ENCODE measurements at places on chromosomes 1 and 21.
A peak's percentile ranks its signal among the peaks of the same experiment; 100 is the strongest.

- peak; percentile 35 for DNase-seq
Measured at GRCh38 chr1:179953974-179954492, 577 bp upstream of the CEP350 start.

- DNase-seq = no peak
Measured at GRCh38 chr1:158814970-158815369, 16.2 kb upstream of the MNDA start.

DNA sequence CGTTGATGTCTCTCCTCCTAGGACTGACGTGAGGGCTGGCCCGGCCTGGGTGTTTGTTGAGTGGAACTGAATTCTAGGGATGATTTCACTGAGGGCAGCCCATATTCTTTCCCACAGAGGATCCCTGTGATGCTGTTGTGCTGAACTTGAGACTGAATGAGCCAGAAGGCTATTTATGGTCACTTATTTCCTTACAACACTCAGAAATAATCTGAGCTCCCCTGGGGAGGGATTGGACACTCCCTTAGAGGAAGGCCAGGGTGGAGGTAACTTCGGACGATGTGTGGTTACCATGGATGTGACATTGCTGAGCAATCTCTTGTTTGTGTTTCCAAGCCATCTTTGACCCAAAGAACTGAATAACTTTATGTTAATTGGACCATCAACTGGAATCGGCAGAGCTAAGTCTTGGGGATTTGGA is 5.1 kb upstream of the TMCO4 start:
- DNase-seq = no peak

- DNase-seq = no peak
Measured at GRCh38 chr21:35609263-35609662, 451.1 kb downstream of the SETD4 start.

- no peak for DNase-seq
Measured at GRCh38 chr1:36098650-36099365, 10.1 kb downstream of the ADPRS start.

DNA sequence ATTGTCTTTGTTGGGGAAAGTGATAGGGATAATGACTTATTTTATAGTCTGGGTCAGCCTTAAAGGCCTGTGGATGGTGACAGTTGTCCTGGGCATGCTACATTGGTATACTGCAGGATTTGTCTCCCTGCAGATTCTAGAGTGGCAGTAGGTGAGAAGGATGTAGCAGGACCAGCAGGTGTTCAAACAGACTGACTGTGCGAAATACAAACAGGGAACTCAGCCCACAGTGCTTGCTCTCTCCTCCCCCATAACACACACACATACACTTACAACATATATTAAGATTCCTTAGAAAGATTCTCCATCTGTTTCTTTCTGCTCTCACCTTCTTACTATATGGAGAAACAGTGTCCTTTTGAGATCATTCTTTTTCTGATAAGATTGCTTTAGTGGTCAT is 6.9 kb downstream of the PDE4B start:
- DNase-seq = no peak

GRCh38 chr1:18384471-18384870 is 96.3 kb upstream of the KLHDC7A start:
- DNase-seq = no peak

- DNase-seq = peak; percentile 53
Measured at GRCh38 chr1:24981631-24982005, 51.5 kb upstream of the RUNX3 start.

GRCh38 chr1:80731241-80731894 is 1069.4 kb upstream of the ADGRL2 start:
- no peak for DNase-seq

DNA sequence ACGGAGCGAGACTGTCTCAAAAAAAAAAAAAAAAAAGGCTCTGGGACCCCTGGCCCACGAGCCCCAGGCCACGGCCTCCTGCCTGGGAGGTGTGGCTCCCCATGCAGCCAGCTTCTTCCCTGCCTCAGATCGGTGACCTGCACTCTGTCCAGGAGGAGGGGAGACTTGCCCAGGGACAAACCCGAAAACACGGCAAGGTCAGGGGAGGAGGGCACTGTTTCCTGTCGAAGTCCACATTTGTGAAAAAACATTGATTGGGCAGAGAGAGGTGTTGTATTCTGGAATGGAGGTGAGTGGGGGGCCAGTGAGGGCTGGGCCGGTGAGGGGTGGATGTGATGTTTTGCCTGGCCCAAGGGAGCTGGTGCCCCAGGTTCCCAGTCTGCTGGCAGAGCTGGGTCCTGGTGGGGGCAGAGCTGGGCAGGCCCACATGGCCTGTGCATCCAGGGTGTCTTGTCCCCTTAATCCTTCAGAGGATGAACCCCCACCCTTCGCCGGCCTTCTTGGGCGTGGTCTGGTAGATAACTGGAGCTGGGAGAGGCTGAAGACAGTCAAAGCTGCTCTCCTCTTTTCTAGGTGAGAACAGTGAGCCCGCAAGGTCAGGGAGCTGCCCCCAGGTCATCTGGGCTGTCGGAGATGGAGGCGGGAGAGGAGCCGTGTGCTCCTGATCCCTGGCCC is 12.4 kb upstream of the FAAP20 start:
- no peak for DNase-seq

- DNase-seq = no peak
Measured at GRCh38 chr1:32759997-32760623, 57.0 kb downstream of the YARS1 start.

DNA sequence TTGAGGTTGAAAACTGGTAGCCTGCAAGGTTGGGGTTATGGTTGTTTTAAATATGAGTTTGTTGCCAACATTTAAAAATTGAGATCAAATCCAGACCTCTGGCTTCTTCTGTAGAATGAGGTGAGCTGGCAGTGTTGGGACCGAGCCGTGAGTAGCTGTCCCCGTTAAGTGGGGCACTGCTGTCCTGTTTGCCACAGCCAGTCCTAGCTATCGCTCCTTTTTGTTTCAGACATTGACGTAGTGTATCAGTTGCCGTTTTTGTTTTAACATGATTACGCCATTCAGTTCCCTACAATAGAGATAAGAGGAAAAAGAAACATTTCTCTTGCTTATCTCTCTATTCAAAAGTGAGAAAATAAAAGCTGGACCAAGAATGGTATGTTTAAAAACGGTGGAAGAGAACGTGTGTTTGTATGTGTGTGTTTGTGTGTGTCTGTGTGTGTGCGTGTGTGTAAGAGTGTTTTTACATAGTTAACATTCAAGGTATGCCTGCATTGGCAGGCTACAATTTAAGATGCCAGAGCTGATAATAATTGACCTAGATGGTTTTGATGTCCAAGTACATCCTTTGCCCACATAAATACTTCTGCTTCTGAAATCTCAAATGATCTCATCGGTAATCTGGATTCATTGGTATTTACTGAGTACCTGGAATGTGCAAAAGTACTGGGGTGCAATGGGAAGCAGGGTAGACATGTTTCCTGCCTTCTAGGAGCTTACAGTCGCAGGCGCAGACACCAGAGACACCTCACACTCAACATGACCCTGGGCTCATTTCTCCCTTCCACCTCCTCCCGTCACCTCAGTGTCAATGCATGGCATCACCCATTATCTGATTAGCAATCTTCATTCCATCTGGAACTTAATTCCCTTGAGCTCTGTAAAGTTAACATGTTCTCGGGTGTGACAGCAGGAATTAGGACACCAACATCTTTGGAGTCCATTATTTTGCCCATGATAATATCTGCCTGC is 65.8 kb downstream of the HUNK start:
- no peak for DNase-seq

GRCh38 chr1:88773540-88774150 is 89.6 kb downstream of the PKN2 start:
- DNase-seq = no peak

- DNase-seq = no peak
Measured at GRCh38 chr1:1398677-1399186, 403 bp downstream of the CCNL2 start.

GRCh38 chr1:116753312-116753711 is 918 bp upstream of the CD2 start:
- no peak for DNase-seq

DNA sequence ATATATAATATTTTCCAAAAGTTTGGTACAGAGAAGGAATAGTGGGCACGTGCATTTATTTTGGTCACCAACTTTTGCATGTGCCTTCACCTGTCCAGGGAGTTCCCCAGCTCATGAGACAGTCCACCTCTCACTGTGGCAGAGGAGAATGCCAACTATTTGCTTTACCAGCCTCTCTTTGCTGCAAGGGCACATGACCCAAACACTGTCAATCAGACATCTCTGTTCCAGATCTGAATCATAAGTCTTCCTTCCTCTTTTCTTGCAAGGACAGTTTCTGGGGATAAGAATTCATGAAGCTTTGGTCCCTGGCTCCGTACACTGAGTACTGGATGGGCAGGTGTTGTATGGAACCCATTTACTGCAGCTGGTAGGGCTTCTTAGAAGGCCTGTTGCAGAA is 38.6 kb downstream of the C1orf87 start:
- no peak for DNase-seq

GRCh38 chr1:186923486-186923885 is 94.7 kb downstream of the PLA2G4A start:
- DNase-seq = no peak

DNA sequence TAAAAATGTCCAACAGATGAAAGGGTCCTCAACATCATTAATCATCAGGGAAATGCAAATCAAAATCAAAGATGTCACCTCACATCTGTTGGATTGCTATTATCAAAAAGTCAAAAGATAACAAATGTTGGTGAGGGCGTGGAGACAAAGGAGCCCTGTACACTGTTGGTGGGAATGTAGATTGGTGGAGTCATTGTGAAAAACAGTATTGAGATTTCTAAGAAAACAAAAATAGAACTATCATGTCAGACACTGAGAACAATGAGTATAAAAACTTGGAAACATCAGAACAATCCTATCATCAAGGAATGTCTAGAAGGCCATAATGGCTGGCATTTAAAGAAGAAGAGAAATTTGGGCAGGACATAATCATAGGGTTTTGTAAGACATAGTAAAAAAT is 209.2 kb upstream of the PTGFR start:
- DNase-seq = no peak

GRCh38 chr1:24913616-24914225 is 16.4 kb downstream of the RUNX3 start:
- no peak for DNase-seq

- no peak for DNase-seq
Measured at GRCh38 chr1:201391651-201392511, 7.2 kb downstream of the LAD1 start.

DNA sequence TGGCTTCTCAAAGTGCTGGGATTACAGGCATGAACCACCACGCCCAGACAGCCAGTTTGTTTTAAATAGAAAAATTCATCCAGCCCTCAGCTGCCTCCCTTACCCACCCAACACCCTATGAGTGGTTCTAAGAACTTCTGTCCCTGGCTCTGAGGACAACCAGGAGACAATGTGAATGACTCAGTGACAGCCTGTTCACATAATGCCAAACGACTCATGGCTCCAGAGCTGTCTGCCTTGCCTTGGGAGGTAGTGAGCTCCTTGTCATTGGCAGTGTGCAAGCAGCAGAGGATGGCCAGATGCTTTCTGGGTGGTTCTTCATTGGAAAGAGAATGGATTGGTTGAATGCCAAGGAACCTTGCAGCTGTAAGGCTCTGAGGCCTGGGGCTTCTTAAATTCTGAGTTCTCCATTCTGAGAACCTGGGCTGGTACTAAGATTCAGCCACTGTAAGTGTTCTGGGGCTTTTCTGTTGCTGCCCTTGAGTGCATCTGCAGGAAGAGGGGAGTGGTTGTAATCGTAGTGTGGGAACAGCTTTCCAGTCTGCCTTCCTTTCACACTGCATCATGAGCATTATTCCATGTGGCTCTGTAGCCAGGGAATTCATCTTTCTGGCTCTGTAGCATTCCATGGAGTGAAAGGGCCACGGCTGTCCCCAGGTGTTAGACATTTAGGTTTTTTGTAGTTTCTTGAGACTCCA is 5.8 kb downstream of the SERINC2 start:
- no peak for DNase-seq

DNA sequence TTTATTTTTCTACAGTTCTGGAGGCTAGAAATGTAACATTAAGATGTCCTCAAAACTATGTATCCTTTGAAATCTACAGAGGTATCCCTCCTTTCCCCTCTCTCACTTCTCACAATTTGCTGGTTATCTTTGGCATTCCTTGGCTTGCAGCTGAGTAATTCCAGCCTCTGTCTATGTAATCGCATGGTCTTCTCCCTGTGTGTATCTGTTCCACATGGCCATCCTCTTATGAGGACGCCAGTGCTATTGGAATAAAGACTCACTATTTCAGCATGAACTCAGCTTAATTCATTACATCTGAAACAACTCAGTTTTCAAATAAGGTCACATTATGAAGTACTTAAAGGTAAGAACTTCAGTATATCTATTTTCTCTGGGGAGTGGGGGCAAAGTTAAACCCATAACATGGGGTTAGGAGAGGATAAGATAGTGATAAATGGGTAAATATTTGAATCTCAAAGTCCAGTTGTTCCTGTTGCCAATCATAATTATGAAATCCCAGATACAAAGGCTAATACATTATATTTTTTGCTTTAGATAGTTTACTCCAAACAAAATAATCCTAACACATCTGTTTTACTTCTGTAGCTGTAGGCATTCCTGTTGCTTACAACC is 1290.8 kb downstream of the NCAM2 start:
- DNase-seq = no peak

GRCh38 chr1:97791251-97791650 is 129.6 kb downstream of the DPYD start:
- DNase-seq = no peak

- no peak for DNase-seq
Measured at GRCh38 chr1:89043940-89044339, 21.1 kb downstream of the GBP1 start.

GRCh38 chr1:73868810-73869336 is 329.1 kb downstream of the LRRIQ3 start:
- DNase-seq = no peak

GRCh38 chr21:28298251-28298672 is 694.4 kb downstream of the LTN1 start:
- no peak for DNase-seq

GRCh38 chr1:25820247-25821111 is 725 bp downstream of the MTFR1L start:
- peak; percentile 60 for DNase-seq

DNA sequence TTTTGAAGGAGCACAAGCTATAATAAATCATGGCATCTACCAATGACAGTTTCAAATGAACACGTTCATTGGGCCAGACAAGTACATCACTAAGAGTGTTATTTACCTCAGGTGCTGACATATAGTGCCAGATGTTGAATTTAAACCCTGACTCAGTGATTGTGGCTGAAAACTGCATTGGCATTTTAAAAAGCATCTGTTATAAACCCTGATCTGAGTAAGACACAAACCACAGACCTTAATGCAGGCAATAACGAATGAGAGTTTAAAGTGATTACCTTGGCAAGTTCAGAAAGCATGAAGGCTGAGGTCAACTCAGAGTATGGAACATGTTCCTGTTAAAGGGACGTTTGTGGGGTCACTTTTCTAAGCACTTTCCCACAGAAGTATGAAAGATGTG is 865.1 kb upstream of the TMPRSS15 start:
- DNase-seq = no peak

Measured in activated CD4-positive, alpha-beta T cell treated with anti-CD3 and anti-CD28 coated beads, Interleukin-2, amount 50 U/mL, for 4 hours (primary cell).